ENCODE measurements at places on chromosomes 12 and 14.

DNA sequence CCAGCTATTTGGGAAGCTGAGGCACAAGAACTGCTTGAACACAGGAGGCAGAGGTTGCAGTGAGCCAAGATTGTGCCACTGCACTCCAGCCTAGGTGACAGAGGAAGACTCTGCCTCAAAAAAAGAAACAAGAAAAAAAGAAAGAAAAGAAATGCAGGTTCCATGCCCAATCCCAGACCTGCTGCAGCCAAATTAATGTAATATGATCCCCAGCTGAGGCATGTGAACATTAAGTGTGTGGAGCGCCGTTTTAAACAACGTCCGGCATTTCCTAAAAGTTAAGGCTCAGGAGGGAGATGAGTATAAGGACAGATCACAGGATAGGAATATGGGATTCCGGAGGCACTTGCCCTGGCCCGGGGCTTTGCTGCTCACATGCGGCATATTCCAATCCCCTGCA is 162.9 kb downstream of the KSR2 start:
- no peak for DNase-seq

DNA sequence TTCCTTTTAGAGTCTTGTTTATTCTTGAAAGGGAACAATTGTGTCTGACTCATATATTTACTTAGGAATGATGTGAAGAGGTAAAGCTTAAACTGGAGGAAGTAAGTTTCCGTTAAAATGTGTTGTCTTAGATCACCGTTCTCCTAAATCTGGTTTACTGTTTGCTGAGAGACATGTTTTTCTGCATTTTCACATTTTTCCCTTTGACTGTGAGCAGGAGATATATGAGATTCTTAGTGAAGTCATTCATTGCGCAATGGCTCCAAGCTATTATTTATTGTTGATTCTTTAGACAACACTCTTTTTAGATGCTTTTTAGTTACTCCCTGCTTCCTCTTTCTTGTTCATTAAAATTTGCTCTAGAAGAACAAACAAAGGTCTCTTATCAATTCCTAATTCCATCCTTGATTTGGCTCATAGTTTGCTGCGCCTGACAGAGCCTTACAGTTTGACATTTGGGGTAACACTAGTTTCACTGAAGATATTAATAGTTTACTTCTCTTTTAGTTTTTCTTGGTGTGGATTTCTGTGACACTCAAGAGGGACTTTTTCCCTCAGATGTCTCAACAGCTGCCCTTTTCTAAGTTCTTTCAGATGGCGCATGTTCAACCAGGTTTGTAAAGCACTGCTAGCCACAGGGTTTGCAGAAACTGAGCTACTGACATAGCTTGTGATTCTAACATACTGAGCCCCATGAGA is 11.4 kb downstream of the CLECL1 start:
- DNase-seq = peak; percentile 18

DNA sequence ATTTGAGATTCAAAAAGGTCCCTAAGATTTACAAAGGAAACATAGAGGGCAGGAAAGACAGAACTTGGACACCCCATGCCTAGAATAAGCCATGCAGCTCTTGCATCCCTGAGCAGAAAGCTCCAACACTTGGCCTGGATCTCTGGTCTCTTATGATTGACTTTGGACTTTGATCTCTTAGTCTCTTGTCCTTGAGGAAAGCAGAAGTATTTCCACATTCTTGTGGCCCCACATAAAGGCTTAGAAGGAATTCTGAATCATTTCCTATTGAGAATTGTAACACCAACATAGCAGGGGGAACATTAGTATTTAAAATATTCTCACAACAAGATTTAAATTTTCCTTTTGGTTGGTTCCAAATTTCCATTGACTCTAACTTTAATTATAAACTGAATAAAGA is 283.7 kb upstream of the PRKD1 start:
- DNase-seq = no peak

- DNase-seq = no peak
Measured at GRCh38 chr12:122518908-122519307, 7.8 kb downstream of the RSRC2 start.

- DNase-seq = no peak
Measured at GRCh38 chr14:88998027-88998426, 173.6 kb downstream of the TTC8 start.

DNA sequence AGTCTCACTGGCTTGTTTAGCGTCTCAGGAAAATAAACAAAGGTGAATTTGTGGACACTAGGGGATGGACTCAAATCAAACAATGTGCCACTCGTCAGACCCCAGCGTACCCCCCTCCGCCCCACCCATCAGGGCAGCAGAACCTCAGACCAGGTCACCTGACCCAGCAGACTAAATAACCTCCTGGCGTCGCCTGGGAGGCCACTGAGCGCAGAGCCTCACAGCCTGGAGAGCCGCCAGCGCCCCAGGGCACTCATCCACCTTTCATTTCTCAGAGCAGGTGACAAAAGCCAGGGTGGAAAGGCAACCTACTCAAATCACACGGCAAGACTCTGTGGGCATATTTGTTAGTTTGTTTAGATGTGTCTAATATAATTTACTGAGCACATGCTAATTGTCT is 100.9 kb downstream of the DICER1 start:
- no peak for DNase-seq

DNA sequence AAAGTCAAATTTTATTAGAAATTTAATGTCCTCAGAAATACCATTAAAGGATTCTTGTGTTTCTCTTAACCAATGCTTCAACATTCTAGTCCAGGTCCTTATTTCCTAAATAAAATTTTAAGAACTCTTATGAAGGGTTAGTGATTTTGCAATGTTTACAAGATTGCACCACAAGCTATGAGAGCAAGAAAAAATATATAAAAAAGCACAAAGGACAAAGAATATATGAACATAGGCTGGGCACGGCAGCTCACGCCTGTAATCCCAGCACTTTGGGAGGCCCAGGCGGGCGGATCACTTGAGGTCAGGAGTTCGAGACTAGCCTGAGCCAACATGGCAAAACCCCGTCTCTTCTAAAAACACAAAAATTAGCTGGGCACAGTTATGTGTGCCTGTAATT is 7.7 kb downstream of the RACGAP1 start:
- no peak for DNase-seq

DNA sequence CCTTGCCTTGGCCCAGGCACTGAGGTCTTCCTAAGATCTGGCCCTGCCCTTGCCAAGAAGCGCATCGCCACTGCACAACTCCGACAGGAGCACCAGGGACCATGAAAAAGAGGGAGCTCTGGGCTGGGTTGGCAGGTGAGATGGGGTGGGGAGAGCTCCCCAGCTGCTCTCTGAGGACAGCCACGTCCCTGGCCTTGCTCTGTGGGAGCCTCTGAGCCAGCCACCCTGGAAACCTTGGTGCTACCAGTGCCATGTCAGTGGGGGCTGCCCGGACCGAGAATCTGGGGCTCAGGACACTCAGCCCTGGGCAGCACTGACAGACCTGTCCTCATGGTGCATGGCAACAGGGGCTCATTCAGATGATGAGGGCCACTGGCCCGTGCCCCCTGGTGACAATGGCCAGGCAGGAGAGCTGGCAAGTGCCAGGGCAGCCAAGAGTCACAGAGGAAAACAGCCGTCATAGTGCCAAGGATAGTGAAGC is 134.8 kb downstream of the ZFP36L1 start:
- DNase-seq = no peak

DNA sequence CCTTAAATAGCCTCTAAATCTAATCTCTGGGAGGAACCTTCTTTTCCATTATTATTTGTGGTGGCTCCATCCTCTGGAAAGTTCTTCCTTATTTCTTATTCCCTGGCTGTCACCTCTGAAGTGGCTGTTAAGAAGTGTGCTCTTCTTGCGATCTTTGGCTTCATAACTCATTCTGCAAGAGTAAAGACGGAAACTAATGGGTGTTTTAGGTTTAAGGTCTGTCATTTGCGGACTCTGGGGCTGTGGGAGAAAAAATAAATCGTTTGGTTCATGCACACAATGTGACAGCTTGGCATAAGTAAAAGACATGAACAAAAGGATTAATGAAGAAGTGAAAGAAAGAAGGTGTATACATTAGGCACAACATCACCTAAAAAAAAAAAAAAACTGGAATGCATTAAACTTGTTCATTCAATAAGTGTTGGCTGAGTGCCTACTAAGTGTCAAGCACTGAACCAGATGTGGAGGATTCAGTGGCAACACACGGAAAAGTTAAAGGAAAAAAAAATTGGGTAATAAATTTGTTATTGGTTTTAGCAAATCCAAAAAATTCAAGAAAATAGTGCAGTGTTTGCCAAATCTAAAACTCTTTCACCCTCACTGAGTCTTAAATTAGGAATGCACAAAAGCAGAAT is 99.5 kb downstream of the ERGIC2 start:
- no peak for DNase-seq

DNA sequence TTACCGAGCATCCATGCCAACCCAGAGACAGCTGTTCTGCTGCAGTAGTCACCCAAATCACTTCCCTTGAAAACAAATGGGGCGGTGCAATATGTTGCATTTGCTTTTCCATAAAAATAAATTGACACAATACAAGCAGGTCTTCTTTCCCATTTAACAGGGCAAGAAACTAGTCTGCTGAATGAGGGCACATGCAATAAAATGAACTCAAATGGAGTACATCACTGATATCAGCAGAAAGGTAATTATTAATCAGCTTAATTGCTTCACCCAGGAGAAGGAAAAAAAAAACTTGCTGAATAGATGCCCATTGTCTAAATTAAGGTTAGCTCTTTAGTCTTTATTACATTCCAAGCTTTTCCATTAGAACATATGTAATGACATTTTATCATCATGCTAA is 175.1 kb upstream of the GZMB start:
- DNase-seq = no peak

- DNase-seq = no peak
Measured at GRCh38 chr14:30580616-30581282, 21.8 kb downstream of the G2E3 start.

DNA sequence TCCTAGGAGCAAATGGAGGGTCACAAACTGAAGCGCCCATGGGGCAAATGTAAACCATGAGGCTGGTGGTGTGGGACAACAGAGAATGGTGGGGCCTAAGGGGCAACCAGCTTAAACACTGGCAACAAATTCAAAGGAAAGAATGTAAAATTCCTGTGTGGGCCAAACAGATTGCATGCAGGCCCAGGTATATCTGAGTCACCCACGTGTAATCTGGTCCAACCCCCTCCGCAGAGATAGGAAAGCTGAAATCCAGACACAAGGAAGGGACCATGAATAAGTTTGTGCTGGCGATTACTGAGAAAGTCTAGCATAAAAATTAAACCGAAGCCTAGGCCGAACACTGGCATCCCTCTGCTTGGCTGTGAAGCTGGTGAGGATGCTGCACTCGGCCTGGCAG is 71.6 kb downstream of the ITPK1 start:
- DNase-seq = no peak

DNA sequence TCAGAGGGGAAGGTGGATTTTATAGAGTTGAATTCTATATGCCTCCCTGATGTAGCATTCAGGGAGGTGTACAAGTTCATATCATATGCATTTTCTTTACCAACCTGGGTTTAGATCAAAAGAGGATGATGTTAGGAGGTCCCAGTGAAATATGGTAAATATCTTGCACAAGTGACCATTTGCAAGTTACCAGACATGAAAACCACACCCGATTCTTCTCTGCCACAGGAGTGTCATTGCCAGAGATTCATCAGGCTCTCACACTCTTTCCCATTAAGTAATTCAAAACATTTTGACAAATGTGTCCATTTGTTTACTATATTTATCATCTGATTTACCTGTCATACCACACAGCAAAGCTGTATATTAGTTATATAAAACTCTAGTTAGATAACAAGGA is 44.0 kb downstream of the VCPKMT start:
- DNase-seq = no peak

DNA sequence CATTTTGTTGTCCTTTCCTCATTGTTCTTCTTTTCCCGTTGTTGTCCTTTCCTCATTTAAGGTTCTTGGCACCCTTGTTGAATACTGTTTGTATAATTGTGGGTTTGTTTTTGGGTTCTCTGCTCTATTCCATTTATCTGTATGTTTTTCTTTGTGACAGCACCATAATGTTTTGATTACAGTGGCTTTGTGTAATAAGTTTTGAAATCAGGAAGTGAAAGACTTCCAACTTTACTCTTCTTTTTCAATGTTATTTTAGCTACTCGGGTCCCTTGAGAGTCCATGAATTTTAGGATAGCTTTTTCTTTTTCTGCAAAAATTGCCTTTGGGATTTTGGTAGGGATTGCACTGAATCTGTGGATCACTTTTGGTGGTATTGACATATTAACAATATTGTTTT is 28.1 kb downstream of the ETNK1 start:
- no peak for DNase-seq

- DNase-seq = no peak
Measured at GRCh38 chr12:5899675-5900074, 45.4 kb downstream of the ANO2 start.

DNA sequence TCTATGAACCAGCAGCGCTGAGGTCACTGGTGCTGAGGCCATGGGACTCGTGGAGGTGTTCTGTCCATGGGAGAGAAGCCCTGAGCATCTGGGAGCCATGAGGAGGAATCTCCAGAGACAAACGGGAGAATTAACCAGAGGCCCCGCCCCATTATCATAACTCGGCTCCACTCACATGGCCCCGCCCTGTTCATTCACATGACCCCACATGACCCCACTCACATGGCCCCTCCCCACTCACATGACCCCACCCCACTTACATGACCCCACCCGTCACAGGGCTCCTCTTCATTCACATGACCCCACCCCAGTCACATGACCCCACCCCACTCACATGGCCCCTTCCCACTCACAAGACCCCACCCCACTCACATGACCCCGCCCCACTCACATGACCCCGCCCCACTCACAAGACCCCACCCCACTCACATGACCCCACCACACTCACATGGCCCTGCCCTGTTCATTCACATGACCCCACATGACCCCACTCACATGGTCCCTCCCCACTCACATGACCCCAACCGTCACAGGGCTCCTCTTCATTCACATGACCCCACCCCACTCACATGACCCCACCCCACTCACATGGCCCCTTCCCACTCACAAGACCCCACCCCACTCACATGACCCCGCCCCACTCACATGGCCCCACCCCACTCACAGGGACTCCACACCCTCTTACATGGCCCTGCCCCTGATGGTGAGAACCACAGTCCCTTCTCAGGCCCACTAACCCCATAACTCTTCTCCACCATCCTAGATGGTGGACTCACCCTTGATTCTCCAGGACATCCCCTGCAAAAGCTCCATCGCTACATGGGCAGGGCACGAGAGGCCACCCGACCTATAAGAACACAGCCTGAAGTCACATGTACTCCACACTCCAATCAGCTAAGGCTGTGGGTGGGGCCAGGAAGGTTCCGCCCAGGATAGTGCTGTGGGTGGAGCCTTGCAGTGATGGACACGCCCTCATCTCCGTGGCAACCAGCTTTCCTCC is 151.1 kb upstream of the SFSWAP start:
- DNase-seq = no peak

GRCh38 chr12:76113800-76114757 is 29.6 kb upstream of the NAP1L1 start:
- no peak for DNase-seq

DNA sequence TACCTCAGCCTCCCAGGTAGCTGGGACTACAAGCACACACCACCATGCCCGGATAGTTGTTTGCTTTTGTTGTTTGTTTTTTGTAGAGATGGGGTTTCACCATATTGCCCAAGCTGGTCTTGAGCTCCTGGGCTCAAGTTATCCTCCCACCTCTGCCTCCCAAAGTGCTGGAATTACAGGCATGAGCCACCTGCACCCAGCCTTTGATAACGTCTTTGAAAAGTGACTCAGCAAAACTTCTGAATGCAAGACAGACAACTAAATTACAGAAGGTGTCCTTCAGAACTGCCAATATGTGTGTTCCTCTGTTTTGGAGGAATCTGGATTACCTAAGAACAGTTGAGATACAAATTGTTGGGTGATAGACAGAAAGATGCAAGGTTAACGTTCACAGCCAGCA is 99.8 kb downstream of the ESR2 start:
- no peak for DNase-seq

Measured in HTR-8/SVneo (cell line).